ENCODE measurements at places on chromosomes 12 and 14.

DNA sequence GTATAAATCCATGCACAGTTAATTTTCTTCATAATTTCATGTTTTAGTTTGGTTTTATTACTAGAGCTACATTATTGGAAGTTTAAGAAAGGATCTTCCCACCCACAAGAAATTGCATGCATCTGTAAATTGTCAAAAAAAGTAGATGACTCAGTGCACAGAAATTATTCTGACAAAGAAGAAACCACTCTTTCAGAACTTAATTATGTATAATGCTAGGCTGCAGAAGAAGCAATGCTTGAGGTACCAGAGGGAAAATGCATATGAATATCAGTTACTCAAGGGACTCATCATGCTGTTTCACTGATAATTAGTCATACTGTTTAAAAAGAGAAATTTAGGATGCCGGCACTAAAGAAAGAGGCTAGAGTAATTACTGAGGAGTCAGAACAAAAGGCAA lies 147.0 kb downstream of the SLC16A7 start:
- DNase-seq, result peak; percentile 69

DNA sequence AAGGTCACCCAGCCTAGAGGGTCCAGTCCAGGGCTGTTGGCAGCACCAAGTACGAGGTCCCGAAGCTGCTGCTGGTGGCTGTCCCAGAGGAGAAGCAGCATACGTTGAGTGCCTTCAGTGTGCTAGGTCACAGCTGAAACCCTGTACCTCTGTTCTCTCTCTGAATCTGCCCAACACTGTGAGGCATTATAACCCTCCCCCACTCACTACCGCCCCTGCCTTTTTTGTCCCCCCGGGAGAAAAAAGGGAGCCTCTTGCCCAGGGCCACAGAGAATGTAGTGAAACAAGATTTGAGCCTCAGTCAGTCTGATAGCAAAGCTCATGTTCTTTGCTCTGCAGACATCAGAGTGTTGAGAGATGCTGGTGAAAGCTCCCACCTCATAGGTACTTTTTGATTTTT lies 53.4 kb downstream of the PPP2R5C start:
- DNase-seq, result no peak

DNA sequence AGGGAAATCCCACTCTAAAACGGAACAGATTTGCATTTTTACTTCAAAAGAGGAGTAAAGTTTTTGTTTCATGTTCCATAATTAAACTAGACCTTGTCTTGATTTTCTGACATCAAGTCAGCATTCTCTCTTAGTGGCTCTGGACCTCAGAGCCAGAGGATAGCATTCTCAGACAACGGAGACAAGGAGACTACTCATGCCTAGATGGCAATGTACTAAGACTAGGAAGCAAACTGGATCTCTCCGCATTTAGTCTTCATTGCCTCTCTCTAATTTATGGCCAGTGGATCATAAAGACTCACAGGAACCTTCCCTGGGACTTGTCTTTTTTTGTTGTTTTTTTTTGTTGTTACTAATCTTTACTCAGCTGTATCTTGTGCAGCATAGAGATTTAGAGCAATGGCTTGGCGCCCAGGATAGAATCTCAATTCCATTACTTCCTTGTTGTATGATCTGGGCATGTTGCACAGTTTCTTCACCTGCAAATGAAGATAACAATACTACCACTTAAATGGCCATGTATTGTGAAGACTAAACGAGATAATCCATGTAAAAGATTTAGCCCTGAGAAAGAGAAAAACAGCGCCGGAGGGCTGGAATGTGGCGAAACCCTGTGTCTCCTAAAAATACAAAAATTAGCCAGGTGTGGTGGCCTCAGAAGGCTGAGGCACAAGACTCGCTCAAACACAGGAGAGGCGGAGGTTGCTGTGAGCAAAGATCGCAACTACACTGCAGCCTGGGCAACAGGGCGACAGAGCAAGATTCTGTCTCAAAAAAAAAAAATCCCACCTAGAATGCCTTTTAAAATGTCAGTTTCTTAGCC lies 4.0 kb upstream of the GEMIN2 start:
- DNase-seq, result no peak

GRCh38 chr12:49787672-49788071 lies 40.5 kb downstream of the NCKAP5L start:
- DNase-seq, result no peak

GRCh38 chr12:47776471-47777143 lies 3.6 kb downstream of the SLC48A1 start:
- peak; percentile 73 for DNase-seq

GRCh38 chr12:91702843-91703425 lies 442.7 kb downstream of the BTG1 start:
- DNase-seq, result no peak

DNA sequence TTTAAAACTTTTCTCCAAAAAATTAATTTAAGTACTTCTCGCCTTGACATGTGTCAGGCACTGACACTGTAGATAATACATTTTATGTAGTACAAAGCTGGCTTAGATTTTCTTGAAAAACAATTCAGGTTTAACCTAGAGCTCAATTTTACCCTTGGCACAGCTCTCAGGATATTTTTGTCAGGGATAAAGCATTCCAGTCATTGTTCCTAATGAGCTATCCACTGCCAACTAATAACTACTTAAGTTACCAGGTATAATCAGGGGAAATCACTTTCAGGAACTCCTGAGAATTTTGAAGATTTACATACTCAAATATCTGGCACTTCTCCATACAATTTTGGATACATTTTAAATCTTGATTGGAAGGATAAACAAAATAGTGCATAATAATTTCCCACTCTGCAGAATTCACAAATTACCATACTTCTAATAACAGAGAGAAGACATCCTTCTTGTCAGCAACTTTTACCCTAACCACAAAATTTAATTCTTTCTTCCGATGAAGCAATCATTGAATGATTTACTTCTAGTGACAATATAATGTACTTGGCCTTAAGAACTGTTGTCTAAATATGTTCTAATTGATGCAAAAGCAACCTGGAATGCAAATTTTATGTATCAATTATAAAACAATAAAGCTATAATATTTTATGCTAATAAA lies 4.8 kb downstream of the RASSF9 start:
- no peak for DNase-seq

- no peak for DNase-seq
These were observed 111.1 kb downstream of the VEZT start for GRCh38 chr12:95328708-95329107.

DNA sequence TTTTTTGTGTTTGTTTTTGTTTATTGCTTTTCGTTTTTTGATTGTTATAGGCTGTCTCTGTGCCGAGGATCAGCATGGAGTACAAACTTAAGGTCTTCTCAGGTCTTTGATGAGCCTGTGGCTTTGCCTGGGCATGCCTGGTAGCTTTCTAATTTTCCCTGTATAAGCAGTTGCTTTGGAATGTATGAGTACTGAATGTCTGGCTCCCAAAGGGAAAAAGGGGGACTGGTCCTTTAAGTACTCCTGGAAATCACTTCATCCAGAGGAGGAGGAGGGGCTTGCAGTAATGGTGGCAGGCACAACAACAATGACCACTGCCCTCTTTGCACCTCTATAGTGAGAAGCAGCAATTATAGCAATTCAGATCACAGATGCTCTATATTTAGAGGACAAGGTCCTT lies 67.6 kb upstream of the TTC7B start:
- no peak for DNase-seq

GRCh38 chr14:102050625-102051024 lies 36.2 kb downstream of the HSP90AA1 start:
- peak; percentile 61 for DNase-seq

- no peak for DNase-seq
These were observed 1.5 kb upstream of the MLF2 start for GRCh38 chr12:6754411-6754810.

GRCh38 chr12:106271575-106272505 lies 24.0 kb upstream of the CKAP4 start:
- no peak for DNase-seq

- DNase-seq, result no peak
These were observed 247.0 kb downstream of the EMP1 start for GRCh38 chr12:13443498-13443897.

- peak; percentile 35 for DNase-seq
These were observed 111.9 kb downstream of the PAX9 start for GRCh38 chr14:36773558-36773957.

GRCh38 chr14:72941286-72941985 lies 15.2 kb downstream of the DCAF4 start:
- DNase-seq, result no peak

GRCh38 chr14:76810953-76811400 lies 1.7 kb downstream of the ANGEL1 start:
- DNase-seq, result peak; percentile 82

DNA sequence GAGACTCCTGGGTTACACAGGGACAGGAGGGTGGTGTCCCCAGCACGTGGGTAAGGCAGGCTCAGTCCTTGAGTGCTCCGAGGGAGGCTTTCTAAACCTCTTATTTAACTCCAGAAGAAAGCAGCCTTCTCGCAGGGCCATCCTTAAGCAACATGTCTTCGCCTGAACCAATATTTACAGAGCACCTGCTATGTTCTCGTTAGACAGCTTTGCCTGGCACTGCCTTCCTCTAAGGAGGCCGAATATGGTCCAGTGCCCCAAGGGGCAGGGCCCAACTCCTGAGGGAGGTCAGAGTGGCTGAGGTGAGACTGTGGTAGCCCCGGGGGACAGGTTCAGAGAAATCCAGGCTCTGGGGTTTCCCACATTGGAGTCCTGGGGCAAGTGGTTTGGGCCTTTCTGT lies 2.1 kb upstream of the SCARB1 start:
- DNase-seq, result no peak

DNA sequence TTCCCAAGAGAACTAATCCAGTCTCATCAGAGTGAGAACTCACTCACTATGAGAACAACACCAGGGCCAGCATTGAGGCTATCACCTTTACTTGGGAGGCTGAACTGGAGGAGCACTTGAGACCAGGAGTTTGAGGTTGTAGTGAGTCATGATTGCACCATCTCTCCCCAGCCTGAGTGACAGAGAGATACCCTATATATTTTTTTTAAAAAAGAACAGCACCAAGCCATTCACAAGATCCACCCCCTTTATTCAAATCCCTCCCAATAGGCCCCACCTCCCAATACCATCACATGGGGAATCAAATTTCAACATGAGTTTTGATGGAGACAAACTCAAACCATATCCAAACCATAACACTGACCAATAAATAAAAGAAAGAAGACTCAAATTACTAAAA lies 3.7 kb upstream of the TMX1 start:
- DNase-seq, result peak; percentile 8

- DNase-seq, result no peak
These were observed 256.9 kb downstream of the SYT1 start for GRCh38 chr12:79121486-79121885.

- DNase-seq, result no peak
These were observed 1.3 kb upstream of the TMEM233 start for GRCh38 chr12:119592232-119592631.

DNA sequence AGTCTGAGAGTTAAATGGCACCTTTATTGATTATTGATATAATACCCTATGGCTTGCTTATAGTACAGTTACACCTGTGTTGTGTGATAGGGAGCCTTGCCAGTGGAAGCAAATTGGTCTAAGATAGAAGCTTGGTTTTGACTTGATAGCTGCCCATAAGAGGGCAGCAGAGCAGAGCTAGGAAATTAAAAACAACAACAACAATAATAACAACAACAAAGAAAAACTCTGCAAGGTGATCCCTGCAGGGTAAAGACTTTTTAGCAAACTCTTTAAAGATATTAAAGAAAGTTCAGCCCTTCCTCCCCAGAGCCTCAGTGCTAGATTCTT lies 18.0 kb upstream of the RNASE10 start:
- no peak for DNase-seq

- peak; percentile 59 for DNase-seq
These were observed 37.8 kb downstream of the SLCO1A2 start for GRCh38 chr12:21296751-21297406.

GRCh38 chr12:76573840-76574373 lies 14.3 kb upstream of the OSBPL8 start:
- no peak for DNase-seq

- no peak for DNase-seq
These were observed 184.0 kb downstream of the AACS start for GRCh38 chr12:125249066-125249824.

DNA sequence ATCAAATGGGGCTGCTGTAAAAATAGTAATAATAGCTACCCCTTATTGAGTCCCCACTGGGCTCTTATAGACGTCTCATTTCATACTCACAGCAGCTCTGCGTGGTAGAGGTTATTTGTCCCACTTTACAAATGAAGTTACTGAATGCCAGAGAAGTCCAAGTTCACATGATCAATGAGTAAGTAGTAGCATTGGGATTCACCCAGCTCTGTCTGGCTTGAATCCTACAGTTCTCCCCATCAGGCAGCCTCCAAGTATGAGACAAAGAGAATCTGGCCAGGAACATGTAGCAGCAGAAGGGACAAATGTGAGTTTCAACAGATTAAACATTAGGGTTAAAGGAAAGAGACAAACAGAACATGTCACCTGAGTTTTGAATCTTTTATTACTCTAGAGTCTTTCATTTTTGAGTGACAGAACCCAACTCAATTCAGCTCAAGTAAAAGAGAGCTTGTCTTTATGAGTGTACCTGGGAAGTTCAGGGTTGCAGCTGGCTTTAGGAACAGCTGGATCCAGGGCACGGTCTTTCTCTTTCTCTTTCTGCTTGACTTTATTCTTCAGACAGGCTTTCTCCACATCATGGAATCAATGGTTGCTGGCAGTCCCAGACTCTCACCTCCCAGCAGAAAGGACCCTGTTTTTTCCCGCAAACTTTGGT lies 64.1 kb upstream of the JDP2 start:
- no peak for DNase-seq

DNA sequence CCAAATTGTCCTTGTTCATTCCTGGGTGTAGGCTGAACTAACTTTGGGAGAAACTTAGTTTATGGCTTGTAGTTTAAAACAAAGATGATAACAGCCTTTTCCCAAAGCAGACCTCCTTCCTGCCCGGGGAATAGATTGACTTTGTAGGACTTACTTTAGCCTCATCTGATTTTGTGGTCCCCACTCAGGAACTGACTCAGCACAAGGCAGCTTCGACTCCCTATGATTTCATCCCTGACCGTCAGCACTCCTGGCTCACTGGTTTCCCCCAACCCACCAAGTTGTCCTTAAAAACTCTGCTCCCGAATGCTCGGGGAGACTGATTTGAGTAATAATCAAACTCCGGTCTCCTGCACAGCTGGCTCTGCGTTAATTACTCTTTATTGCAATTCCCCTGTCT lies 40.1 kb upstream of the DDHD1 start:
- no peak for DNase-seq

DNA sequence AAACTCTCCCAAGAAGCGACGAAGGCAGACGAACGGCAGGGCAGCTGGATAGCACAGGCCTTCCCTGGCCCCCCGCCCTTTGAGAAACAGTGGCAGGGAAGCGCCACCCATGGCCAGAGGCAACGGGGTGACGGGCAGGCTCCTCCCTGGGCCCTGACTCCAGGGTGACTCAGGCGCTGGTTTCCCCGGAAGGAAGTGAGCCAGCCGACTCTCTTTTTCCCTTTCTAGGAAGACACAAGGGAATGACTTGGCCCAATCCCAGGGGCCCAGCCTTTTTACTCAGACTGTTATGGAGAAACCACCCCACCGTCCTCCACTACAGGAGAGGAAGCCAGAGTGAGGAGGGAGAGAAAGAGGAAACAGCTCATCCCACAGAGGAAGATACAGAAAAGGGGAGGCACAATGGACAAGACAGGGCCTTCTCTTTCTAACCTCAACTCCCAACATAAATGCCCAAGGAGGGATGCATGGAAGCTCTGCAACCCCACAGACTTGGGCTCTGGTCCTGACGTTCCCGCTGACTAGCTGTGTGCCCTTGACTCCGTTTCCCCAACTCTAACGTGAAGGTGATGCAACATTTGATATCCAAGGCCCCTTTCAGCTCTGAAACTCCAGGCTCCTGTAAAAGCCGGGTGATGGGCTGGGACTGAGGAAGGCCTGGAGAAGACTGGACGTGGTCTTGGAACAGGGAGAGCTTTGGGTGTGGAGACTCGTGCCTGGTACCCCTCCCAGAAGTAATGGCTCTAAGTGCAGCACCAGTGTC lies 27.9 kb downstream of the ACTN1 start:
- peak; percentile 93 for DNase-seq

All from adipocyte (in vitro differentiated cells).